Activated T-helper 1 cell treated with anti-CD3 and anti-CD28 coated beads, Interleukin-12 subunit alpha, Interleukin-12 subunit beta, Interleukin-2, Interleukin-4 antibody, amounts not matched to agents 30 ng/mL and 10 ng/mL and 1 ng/mL, durations not matched to agents 14 hours and 24 hours and 36 hours (primary cell): ENCODE measurements at places on chromosomes 1 and 21. TPM values are rescaled to one million over a fixed set of nuclear protein-coding genes. Genes with fewer than 3 reads are reported as not detected.
A peak's percentile ranks its signal among the peaks of the same experiment; 100 is the strongest.

Gene RNF186
- not detected in 2 replicates for total RNA-seq

Gene ATP6V1G3
- not detected in 2 replicates for total RNA-seq

Gene VWA5B1
- 0.05 TPM in 1 of 2 replicates, not detected in the other for total RNA-seq

GRCh38 chr1:88302843-88303486 is 381.1 kb upstream of the PKN2 start:
- no peaks in the 10 kb centered on the region for H3K27me3 ChIP-seq
- no peaks in the 10 kb centered on the region for H3K4me1 ChIP-seq
- DNase-seq, result no peak
- H3K27ac ChIP-seq, result no peak overlapping the region

- DNase-seq, result no peak
- no peaks in the 10 kb centered on the region for H3K4me1 ChIP-seq
- no peak overlapping the region for H3K4me3 ChIP-seq
- no peak overlapping the region for H3K27ac ChIP-seq
These were observed 35.9 kb upstream of the NEK2 start for GRCh38 chr1:211711315-211711705.

- H3K4me3 ChIP-seq, result no peak overlapping the region
- no peaks in the 10 kb centered on the region for H3K36me3 ChIP-seq
- H3K27ac ChIP-seq, result no peak overlapping the region
- no peak for DNase-seq
These were observed 27.3 kb downstream of the F11R start for GRCh38 chr1:160993544-160994193.

DNA sequence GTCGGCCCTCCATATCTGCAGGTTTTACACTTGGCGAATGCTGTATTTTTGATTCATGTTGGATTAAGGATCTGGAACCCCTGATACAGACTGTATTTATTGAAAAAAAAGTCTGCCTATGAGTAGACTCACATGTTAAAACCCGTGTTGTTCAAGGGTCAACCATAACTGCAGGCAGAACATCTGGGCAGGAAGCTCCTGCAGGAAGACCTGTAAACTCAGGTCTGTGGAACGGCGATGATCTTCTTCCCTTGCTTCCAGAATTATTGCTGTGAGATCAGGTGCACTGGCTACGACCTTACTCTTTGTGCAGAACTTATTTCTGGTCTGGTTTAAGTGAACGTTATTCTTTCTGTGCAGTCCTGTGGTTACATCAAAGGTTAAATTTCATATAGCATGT is 96.6 kb downstream of the DISC1 start:
- no peak for DNase-seq
- H3K27me3 ChIP-seq, result no peaks in the 10 kb centered on the region
- no peak overlapping the region for H3K4me3 ChIP-seq
- H3K4me1 ChIP-seq, result no peaks in the 10 kb centered on the region
- no peak overlapping the region for H3K27ac ChIP-seq

Gene S100A1
- not detected in 2 replicates for total RNA-seq

DNA sequence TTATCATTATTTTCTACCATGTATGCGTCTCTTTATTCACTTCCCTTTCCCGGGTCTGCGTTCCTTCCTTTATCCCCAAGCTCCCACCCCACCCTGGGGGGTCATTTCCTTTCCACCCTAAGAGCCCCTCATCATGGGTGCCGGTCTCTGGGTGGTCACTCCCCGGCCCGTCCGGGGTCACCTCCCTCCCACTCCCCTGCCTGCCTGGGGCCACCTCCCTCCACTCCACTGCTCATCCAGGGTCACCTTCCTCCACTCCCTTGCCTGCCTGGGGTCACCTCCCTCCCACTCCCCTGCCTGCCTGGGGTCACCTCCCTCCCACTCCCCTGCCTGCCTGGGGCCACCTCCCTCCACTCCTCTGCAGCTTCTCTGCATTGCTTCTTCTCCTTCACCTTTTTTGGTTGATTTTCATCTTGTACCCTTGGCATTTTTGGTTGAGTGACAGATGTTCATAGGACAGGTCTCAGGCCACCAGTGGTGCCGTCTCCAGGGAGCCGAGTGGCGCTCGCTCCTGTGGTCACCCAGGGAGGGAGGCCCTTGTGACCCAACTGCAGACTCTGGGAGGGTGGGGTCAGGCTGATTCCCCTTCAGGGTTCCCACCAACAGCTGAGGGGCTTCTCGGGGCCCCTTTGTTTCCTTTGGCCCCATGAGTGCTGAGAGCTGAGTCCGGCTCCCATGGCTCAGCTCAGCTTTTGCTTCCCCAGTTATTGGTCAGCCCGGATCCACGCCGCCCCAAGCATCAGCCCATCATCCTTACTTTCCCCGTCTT is 48.6 kb upstream of the PCBP3 start:
- H3K4me3 ChIP-seq, result no peak overlapping the region
- DNase-seq, result no peak

GRCh38 chr1:209808059-209808581 is 2.2 kb upstream of the IRF6 start:
- peaks cover 4% of the 10 kb centered on the region for H3K27me3 ChIP-seq
- DNase-seq, result no peak
- no peaks in the 10 kb centered on the region for H3K36me3 ChIP-seq
- H3K4me3 ChIP-seq, result no peak overlapping the region

DNA sequence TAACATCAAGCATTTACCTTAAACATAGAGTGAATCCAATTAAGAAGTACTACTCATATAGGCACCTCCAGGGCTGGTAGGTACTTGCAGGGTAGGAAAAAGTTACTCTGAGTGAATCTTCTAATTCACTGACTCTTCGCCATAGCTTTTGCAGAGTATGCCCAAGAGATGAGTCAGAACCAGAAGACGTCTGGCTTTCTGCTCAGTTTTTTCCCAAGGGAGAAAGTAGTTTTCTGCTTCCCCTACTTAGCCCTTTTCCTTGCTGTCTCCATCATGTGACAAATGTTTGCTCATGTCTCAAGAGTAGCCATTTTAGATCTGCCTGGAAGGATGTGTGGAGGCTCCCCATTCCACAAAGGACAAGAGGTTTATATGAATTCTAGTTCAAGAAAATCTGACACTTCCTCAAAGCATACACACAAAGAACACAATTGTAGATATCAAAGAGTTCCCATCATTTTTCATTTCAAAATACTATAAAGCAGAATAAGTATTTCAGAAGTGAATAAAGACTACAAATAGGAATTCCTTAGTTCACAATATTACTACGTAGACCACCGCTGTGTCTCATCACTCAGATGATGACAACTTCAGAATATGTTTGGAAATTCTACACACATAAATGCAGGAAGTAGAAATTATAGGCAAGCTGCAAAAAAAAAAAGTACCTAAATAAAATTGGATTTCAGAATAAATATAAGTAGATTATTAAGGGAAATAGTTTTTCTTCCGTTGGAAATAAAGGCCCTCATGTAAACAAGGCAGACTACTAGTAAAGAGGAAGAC is 98.5 kb downstream of the ASH1L start:
- no peaks in the 10 kb centered on the region for H3K27me3 ChIP-seq
- no peak overlapping the region for H3K4me3 ChIP-seq
- H3K36me3 ChIP-seq, result peaks cover 29% of the 10 kb centered on the region
- DNase-seq, result no peak
- peaks cover 60% of the 10 kb centered on the region for H3K4me1 ChIP-seq
- H3K27ac ChIP-seq, result no peak overlapping the region

Gene KRTAP6-2
- not detected in 2 replicates for total RNA-seq

DNA sequence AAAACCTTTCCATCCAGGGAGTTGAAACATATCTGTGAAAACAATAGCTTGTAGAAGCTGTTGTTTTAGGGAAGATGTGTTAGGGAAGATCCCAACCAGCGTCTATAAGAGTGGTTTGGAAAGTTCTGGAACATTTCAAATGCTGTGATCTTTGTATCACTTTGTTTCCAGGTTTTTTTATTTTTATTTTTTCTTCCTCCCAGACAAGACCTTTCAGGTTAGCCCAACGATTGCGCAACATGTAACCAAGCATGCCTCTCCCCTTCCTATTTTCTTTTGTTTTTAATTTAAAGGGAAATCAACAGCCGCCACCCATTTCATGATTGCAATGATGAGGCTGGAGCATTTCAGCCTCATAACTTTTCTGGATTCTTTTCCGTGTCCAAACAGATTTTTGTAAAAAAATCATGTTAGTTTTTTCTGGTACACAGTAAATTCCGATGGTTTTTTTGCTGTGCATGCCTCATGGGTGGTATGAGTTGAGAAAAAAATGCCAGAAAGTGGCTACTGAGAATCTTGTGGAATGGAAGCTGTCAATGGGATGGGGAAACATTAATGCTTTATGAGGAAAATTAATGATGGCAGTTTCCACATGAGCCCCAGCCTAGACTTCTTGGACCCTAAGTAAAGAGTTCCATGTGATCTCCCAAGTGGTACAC is 109.3 kb downstream of the RUNX1 start:
- no peak overlapping the region for H3K4me3 ChIP-seq
- H3K4me1 ChIP-seq, result peaks cover 82% of the 10 kb centered on the region
- no peaks in the 10 kb centered on the region for H3K27me3 ChIP-seq

GRCh38 chr1:224641030-224641429 is 24.9 kb downstream of the CNIH3 start:
- no peak overlapping the region for H3K27ac ChIP-seq
- no peaks in the 10 kb centered on the region for H3K36me3 ChIP-seq
- no peak for DNase-seq
- no peak overlapping the region for H3K4me3 ChIP-seq
- peaks cover 12% of the 10 kb centered on the region for H3K27me3 ChIP-seq
- peaks cover 8% of the 10 kb centered on the region for H3K4me1 ChIP-seq

Gene S100A12
- total RNA-seq, result not detected in 2 replicates

GRCh38 chr21:40555021-40555528 is 291.9 kb downstream of the DSCAM start:
- no peak for DNase-seq
- H3K4me3 ChIP-seq, result no peak overlapping the region
- no peaks in the 10 kb centered on the region for H3K27me3 ChIP-seq
- H3K4me1 ChIP-seq, result no peaks in the 10 kb centered on the region
- H3K27ac ChIP-seq, result no peak overlapping the region
- no peaks in the 10 kb centered on the region for H3K36me3 ChIP-seq

DNA sequence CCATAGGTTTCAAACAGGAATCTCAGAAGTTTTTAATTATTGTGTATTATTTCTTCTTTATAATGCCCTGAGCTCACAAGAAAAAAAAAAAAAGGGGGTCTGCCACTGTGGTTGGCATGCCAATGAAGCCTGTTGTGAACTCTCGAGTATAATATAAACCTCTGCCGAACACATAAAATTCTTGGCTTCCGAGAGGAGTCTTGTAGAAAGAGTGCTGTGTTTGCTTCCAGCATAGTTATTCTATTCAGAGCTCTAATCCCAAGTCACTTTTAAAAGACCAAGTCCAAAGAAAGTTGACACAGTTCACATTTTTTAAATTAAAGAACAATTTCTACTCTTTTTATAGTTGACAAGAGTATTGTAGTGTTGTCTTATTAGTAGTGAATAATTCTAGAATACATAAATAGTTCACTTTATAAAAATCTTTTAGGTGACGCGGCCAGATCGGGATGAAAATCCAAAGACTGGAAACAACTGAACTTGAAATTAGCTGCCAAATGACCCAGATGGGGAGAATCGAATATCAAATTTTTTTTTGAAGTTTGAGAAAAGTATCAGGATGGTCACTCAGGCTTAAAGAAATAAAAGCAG is 293.2 kb downstream of the DUSP10 start:
- peaks cover 4% of the 10 kb centered on the region for H3K27me3 ChIP-seq
- H3K36me3 ChIP-seq, result no peaks in the 10 kb centered on the region
- no peak overlapping the region for H3K27ac ChIP-seq
- H3K4me3 ChIP-seq, result no peak overlapping the region
- DNase-seq, result no peak

- no peaks in the 10 kb centered on the region for H3K27me3 ChIP-seq
- peak; percentile 63 for DNase-seq
- H3K4me3 ChIP-seq, result no peak overlapping the region
- no peaks in the 10 kb centered on the region for H3K36me3 ChIP-seq
These were observed 1.5 kb upstream of the S100A14 start for GRCh38 chr1:153617663-153618062.

DNA sequence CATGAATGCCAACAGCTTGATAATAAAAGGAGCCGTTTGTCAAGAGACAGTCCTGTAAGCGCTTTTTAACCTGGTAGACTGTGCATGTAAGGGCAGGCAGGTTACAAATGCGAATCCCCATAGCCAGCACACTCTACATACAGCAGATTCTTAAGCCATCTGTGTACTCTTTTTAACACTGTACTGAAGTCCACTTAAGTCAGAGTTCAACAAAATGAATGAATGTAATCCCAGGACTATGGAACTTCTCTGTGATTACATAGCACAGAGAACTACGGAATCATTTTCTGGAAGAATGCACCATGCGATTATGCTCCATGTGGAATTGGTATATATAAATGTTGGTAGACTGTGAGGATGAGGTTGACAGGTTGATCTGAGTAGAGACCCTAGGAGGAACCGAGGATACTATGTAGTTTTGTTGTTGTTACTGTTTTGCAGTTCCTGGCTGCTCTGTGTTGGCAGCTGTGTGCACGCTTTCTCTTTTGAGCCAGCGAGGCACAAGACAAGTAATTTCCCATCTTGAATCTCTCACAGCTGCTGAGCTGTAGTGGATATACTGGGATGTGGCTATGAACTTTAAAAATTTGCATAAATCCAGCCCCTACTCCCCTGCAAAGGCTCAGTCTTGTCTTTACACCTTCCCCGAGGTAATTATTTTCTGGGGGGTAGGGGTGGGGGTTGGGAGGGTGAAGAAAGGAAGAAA is 21.9 kb downstream of the LRRC8D start:
- peak overlapping the region; percentile 91 for H3K27ac ChIP-seq
- no peak for DNase-seq
- H3K27me3 ChIP-seq, result peaks cover 1% of the 10 kb centered on the region
- H3K36me3 ChIP-seq, result peaks cover 12% of the 10 kb centered on the region
- H3K4me1 ChIP-seq, result peaks cover 73% of the 10 kb centered on the region

DNA sequence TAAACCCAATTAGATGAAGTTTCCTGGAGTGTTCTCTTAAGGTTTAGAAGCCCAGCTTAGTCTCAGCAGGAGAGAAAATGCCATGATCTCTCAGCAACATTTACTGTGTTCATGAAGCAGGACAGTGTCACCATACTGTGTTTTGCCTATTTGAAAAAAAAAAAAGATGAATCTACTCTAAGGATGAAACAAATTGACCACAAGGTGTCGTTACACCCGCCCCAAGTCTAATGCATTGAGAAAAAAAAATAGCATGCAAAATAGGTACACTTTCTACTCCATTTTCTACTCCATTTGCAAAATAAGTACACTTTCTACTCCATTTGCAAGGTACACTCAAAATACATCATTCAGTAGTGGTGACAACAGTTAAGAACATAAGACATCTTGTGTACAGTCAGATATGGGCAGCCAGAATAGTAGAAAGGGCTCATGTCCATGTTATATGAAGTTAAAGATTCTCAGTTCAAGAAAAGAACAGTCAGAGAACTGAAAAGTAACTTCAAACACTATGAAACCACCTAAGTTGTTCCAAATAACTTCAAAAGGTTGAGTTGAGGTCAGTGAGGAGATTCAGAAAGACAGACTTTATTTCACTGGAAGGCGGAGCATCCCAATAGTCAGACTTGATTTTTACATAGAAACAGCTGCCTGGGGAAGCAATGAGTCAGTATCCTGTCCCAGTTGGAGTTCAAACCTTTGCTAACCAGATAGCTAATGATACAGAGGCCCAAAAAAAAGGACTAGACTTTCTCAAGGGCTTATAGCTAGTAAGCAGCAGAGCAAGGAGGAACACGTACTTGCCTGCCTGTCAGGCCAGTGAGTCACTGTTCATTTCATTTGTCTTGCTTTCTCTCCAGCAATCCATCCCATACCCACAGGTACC is 13.3 kb downstream of the PLPPR5 start:
- peak overlapping the region; percentile 25 for H3K27ac ChIP-seq
- H3K4me1 ChIP-seq, result peaks cover 8% of the 10 kb centered on the region
- no peak overlapping the region for H3K4me3 ChIP-seq
- no peak for DNase-seq
- peaks cover 1% of the 10 kb centered on the region for H3K27me3 ChIP-seq
- H3K36me3 ChIP-seq, result no peaks in the 10 kb centered on the region
